H1 (cell line): ENCODE measurements at places on chromosomes 4 and X. TPM values are rescaled to one million over a fixed set of nuclear protein-coding genes. Genes with fewer than 3 reads are reported as not detected.

DNA sequence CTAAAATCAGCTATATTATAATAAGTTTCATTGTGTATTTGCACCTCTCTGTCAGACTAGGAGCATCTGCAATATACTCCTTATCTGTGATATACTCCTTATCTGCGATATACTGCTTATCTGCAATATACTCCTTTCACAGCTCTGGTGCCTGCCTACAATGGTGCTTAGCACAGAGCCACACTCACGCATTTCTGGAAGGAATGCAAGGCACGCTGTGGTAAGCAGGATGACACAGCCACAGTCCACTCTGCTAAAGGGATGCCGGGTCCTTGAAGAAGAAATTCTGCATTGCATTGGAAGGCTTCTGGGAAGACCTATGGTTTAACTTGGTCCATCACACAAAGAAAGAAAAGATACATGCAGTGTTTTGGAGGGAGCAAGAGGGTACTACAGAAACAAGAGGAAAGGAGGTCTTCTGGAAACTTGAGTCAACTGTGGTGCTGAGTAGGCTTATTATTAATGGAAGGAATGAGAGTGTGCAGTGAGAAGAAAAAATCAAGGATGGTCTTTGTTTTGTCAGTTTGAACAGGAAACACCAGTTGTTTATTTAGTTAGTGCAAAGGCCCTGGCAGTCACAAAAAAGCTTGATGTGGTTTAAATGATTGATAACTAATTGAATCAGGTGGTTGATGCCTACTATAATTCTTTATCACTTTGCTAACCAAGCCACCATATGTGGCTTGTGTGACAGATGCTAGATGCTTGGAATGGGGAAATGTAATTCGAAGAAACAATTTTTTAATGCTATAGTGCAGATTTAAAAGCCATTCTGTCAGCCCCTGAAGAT, 342.3 kb downstream of the GRXCR1 start:
- no peak for DNase-seq
- H3K36me3 ChIP-seq: no peaks in the 10 kb centered on the region
- H3K27me3 ChIP-seq: no peaks in the 10 kb centered on the region
- H3K4me3 ChIP-seq: no peak overlapping the region

DNA sequence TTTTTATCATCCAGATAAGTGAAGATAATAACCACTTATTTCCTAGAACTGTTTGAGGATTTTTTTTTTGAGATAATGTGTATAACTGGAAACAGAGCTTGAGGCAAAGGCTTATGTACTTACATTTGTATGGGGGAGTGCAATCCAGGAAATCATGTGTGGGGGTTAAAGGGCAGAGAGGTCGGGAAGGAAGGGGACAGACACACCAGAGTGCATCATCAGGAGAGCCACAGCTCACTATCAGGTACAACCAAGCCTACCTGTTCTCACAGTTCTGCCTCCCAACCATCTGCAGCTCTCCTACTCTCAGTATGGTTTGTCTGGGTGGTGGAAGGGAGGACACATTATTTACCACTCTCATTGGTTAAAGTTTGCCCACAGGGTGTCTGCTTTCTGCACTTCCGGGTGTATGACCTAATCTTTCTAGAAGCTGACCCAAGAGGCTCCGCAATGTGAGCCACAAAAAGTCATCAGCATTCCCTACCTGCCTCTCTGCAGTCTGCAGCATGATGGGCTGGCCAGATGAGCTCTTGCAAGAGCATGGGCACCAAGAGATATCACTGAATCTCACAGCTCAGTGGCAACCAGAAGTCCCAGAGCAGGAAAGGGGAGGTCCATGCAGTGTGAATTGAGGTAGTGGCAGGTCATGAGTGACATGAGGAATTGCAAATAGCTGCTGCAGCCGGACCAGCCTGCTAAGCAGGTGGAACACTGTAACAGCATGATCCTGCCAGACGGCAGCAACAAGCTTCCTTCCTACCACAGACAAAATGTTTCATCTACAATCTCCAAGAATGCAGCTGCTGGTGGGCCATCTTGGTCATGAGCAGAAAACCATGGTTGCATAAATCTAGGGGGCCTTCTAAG, 36.9 kb upstream of the SPRY1 start:
- no peak overlapping the region for H3K4me3 ChIP-seq
- H3K27me3 ChIP-seq: no peaks in the 10 kb centered on the region
- no peak for DNase-seq
- H3K36me3 ChIP-seq: no peaks in the 10 kb centered on the region; the same call in 1 of the 2 replicates
- H3K4me1 ChIP-seq: no peaks in the 10 kb centered on the region

GRCh38 chrX:17817251-17817650, 43.8 kb downstream of the RAI2 start:
- DNase-seq: no peak
- H3K4me1 ChIP-seq: no peaks in the 10 kb centered on the region
- no peaks in the 10 kb centered on the region for H3K27me3 ChIP-seq

The UPF3B gene
- total RNA-seq: 20.9 and 22.2 TPM in 2 replicates

- no peaks in the 10 kb centered on the region for H3K36me3 ChIP-seq
These were observed 184.2 kb upstream of the RBPJ start for GRCh38 chr4:26136615-26137014.

DNA sequence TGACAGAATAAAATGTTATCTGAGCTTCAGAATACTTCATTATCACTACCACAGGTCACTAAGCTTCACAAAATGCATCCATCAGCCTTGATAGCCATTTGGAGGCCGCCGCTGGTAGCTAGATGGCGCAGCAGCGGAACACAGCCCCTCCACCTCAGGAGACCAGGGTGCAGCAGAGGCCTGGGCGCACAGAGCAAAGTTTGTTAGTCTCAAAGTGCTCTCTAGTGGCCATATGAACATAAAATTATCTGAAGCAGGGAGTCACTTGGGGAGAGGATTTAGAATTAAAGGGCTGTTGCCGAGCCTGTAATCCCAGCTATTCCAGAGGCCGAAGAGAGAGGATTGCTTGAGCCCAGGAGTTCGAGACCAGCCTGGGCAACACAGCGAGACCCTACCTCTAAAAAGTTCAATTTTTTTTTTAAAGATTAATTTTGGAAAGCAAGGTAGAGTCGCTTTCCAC, 8.1 kb upstream of the DCTD start:
- peak; percentile 78 for DNase-seq
- H3K4me1 ChIP-seq: no peaks in the 10 kb centered on the region
- H3K36me3 ChIP-seq: no peaks in the 10 kb centered on the region
- no peak overlapping the region for H3K4me3 ChIP-seq
- no peaks in the 10 kb centered on the region for H3K27me3 ChIP-seq
- H3K27ac ChIP-seq: no peak overlapping the region

- H3K27ac ChIP-seq: no peak overlapping the region
- peaks cover 11% of the 10 kb centered on the region for H3K4me1 ChIP-seq
- no peak for DNase-seq
- H3K27me3 ChIP-seq: no peaks in the 10 kb centered on the region
- no peaks in the 10 kb centered on the region for H3K36me3 ChIP-seq
These were observed 47.3 kb downstream of the STIM2 start for GRCh38 chr4:26907731-26908599.

The GPR78 gene
- 3.0 and 3.3 TPM in 2 replicates for total RNA-seq

The GAGE12C gene
- total RNA-seq: not detected in 2 replicates

The CXXC4 gene
- total RNA-seq: 1.8 TPM in 2 replicates

DNA sequence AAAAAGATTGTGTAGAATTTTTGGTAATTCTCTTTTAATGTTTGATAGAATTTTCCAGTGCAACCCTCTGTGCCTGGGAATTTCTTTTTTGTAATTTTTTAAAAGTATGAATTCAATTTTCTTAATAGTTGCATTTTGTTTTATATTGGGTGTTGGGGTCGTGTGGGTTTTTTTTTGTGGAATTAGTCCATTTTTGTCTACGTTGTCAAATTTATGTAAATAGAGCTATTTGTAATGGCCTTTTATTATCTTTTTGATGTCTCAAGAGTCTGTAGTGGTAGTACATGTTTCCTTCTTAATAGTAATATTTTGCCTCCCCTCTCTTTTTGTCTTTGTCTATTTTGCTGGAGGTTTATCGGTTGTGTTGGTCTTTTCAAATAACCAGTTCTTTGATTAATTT, 64.4 kb downstream of the F11 start:
- H3K4me3 ChIP-seq: no peak overlapping the region
- DNase-seq: no peak
- H3K4me1 ChIP-seq: no peaks in the 10 kb centered on the region
